Neural crest cell (in vitro differentiated cells): ENCODE measurements at places on chromosomes 6 and 20.

GRCh38 chr6:166672624-166673206 is 45.7 kb upstream of the RPS6KA2 start:
- no peaks in the 10 kb centered on the region for H3K36me3 ChIP-seq
- H3K4me1 ChIP-seq: peaks cover 21% of the 10 kb centered on the region
- no peak overlapping the region for H3K4me3 ChIP-seq
- H3K27ac ChIP-seq: no peak overlapping the region
- DNase-seq: no peak

GRCh38 chr6:14897831-14898230 is 348.0 kb upstream of the JARID2 start:
- H3K36me3 ChIP-seq: no peaks in the 10 kb centered on the region
- DNase-seq: no peak
- H3K4me1 ChIP-seq: peaks cover 5% of the 10 kb centered on the region
- no peak overlapping the region for H3K27ac ChIP-seq
- H3K4me3 ChIP-seq: no peak overlapping the region

DNA sequence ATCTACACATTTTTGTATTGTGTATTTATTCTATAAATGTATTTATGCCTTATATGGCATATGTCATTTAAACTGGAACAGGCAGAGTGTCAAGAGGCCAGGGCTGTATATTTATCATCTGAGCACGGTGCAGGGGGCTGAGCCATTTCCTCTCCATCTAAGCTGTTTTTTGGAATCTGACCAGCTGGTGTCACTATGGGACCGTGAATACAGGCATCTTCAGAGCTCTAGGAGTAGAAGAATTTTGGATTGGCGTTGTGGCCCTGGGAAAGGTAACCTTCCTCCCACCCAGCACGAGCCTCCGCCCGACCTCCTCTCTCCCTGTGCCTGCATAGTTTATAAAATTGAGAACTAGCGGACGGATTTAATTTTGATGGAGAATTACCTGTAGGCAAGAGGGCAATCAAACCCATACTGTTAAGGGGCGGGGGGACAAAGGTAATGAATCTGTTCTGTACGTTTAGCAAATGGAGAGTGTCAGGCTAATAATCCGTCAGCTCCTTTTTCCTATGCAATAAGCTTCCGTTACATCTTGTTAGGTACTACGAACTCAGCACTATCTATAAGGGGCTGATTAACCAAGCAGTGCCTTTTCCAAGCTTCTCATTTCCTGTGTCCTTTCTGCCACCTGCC is 29.0 kb upstream of the EEF1E1 start:
- H3K4me3 ChIP-seq: no peak overlapping the region
- H3K27ac ChIP-seq: no peak overlapping the region
- H3K4me1 ChIP-seq: peaks cover 4% of the 10 kb centered on the region
- DNase-seq: peak; percentile 72

- no peak overlapping the region for H3K4me3 ChIP-seq
- H3K27ac ChIP-seq: no peak overlapping the region
- H3K4me1 ChIP-seq: peaks cover 5% of the 10 kb centered on the region
Measured at GRCh38 chr6:39904946-39905639, 29.2 kb downstream of the MOCS1 start.

- DNase-seq: no peak
- no peaks in the 10 kb centered on the region for H3K4me1 ChIP-seq
- H3K27me3 ChIP-seq: peaks cover 35% of the 10 kb centered on the region
- no peaks in the 10 kb centered on the region for H3K36me3 ChIP-seq
Measured at GRCh38 chr6:122376246-122376645, 23.2 kb upstream of the HSF2 start.

GRCh38 chr20:53592992-53593465 is 610 bp downstream of the ZNF217 start:
- peak overlapping the region; percentile 98 for H3K4me3 ChIP-seq
- H3K27ac ChIP-seq: no peak overlapping the region
- H3K36me3 ChIP-seq: no peaks in the 10 kb centered on the region
